Cerebellum (tissue), 4 donors: ENCODE measurements at places on chromosomes 3 and 15. TPM values are rescaled to one million over a fixed set of nuclear protein-coding genes. Genes with fewer than 3 reads are reported as not detected.

The PYGO1 gene
- total RNA-seq = 55.6 TPM

The GOLGA8O gene
- total RNA-seq = not detected

The PRKCD gene
- total RNA-seq = 0.73 TPM

The DAPK2 gene
- total RNA-seq = 2.9 TPM

DNA sequence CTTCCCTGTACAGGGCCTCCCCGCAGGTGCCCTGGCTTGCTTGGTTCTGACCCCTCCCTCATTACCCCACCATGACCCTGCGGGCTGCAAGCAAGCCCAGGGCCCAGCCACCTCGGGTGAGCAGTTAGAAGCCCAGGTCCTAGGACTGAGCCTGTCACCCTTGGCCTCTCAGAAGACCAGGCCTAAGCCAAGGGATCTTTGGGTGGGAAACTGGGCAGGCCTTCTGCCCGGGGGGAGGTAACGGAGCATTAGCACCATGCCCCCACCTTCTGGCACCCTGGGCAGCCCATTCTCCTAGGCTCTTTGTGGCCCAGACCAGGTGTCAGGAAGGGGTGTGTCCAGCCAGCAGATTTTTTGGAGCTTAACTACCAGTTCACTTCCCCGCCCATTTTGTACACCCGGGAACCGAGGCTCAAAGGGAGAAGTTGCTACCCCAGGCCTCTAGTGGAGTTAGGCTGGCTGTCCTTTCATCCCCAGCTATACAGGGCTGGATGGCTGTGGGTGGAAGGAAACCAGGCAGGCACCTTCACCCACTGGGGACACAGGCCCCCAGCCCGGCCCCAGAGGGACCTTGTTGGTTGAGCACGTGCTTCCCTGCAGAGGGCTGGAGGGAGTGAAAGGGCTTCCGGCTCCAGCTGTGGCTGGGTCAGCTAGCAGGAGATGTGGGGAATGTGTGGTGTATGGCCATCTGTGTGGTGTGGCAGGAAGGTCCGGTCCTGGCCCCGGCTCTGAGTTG is 1.4 kb downstream of the CSK start:
- DNase-seq = no peak

DNA sequence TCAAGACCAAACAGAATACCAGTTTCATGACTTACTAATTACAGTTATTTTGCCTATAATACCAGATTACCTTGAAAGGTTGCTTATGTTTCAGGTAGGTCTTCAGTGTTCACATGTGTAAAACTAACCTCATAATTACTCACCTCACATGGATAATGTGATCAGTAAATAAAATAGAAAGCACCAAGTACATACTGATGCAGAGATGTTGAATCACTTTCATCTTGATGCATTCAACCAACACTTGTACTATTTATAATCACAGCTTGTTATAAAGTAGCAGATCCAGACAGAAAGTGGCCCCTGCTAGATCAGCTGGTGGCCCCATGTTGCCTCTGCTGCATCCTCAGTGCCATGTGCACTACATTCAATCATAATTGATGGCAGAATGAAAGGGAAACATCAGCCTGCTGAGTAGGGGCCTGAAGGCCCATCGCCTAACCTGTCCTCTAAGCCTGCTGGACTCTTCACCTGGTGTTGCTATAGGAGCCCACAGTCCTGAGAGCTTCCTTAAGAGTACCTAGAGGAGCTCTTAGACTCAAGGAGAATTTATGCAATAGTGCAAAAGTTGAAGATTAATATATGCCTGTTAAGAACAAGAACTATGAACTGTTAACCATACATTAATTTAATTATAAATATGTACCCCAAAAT is 154.3 kb downstream of the PLCL2 start:
- no peak for DNase-seq

- no peak for DNase-seq
These were observed 2.9 kb downstream of the XPC start for GRCh38 chr3:14175383-14176037.

GRCh38 chr3:56845505-56845904 is 43.8 kb upstream of the ARHGEF3 start:
- no peak for DNase-seq

GRCh38 chr3:102400766-102401165 is 34.0 kb upstream of the ZPLD1 start:
- no peak for DNase-seq
